ENCODE measurements at places on chromosomes 11 and 22.
A peak's percentile ranks its signal among the peaks of the same experiment; 100 is the strongest.

GRCh38 chr11:7143908-7144307 lies 55.1 kb downstream of the RBMXL2 start:
- no peak for DNase-seq

- peak; percentile 89 for DNase-seq
These were observed at the start of gene UPK2 for GRCh38 chr11:118956094-118956846. UPK2 (plus strand) TSS chr11:118956298; CDS start chr11:118956351, 53 bp downstream.

DNA sequence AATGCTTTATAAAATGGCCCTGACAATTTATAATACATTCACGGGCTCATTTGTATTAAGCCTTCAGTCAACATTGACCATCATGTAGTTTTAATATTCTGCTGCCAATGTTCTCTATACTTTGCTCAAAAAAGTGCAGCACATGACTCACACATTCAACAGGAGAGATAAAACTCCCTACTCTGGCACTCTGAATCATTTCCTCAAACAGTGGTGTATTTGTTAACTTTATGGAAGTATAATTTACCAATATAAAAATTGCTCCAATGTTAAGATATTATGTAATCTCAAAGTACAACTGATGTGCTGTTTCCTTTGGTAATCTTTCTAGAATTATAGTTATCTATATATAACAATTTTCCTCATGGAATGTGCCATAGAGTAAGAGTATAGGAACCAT lies 39.9 kb downstream of the MAML2 start:
- DNase-seq: no peak

GRCh38 chr22:39965748-39966147 lies 5.6 kb downstream of the TMA7B start:
- DNase-seq: no peak

DNA sequence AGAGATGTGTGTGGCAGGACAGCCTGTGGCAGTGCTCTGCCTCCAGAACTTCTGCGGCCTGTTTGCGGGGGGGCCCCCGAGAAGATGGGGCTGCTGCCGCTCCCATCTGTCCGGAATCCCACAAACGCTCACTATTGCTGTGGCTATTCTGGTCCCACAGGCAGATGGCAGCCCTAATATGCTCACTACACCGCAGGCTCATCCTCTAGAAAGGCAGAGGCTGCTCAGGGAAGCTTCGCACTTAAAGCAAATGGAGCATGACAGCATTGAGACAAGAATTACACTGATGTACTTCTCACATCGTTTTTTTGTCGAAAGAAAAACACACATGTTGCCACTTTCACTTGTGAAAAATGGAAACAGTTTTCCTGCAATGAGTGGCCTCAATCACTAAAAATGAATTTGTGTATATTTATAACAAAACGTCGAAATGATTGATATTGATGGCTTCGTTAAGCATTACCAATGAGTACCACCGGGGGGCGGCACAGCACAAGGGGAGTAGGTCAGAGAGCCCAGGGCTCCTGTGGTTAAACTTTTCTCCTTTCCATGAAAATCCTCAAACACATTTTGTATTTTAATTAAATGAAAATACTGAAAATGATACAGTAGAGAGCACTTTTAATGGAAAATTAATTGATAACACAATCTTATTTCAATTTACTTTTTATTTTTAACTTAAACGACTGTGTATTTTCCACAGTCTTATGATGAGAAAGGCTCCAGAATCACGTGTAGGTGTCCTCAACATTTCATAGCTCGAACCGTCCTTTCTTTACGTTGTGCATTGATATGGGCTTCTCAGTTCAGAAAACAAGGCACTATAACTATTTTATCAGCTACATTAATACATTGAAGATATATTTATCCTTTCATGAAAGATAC lies 69.1 kb downstream of the CTTN start:
- no peak for DNase-seq

- DNase-seq: peak; percentile 14
These were observed 111.3 kb downstream of the PLEKHA7 start for GRCh38 chr11:16902781-16903378.

DNA sequence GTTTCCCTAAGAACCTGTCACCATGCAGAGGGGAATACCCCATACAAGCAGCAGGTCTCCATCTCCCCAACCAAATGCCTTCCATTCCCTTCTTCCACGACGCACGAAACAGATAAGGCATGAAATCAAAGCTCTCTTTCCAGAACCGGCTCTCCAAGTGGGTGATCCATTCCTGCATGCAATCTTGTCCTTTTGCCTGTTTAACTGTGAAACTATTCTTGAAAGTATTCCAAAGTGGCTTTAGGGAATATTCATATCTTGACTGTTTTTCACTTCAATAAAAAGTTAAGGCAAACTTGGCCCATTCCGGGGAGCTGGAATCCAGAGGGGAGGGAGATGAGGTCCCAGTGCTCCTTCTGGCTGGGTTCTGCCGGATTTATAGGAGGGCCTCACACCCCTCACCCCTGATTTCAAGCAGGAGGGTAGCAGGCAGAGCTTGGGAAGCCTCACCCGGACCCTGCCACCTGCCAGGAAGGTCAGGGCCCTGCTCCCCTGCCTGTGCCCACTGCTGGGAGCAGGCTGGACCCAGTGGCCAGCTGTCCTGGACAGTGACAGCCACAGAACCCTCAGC lies 60.9 kb downstream of the SCGB1A1 start:
- DNase-seq: no peak

GRCh38 chr11:83069441-83070043 lies 2.2 kb downstream of the RAB30 start:
- DNase-seq: no peak

DNA sequence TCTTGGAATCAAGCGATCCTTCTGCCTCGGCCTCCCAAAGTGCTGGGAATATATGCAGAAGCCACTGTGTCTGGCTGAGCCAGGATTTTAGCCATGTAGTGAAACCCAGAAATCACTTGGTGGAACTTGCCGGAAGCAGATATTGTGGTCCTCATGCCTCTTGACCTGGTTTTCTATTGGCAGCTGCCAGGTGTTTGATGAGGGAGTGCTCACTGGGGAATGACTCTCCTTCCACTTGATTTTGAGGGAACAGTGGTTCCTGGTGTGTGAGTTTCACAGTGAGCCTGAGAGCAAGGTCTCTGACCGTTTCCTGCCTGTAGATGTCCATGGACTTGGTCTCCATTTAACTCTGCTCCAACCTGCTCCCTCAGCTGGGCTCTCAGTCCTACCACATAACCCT lies 34.7 kb upstream of the ELF5 start:
- no peak for DNase-seq

GRCh38 chr11:127919206-127920000 lies 668.0 kb downstream of the ETS1 start:
- DNase-seq: no peak

DNA sequence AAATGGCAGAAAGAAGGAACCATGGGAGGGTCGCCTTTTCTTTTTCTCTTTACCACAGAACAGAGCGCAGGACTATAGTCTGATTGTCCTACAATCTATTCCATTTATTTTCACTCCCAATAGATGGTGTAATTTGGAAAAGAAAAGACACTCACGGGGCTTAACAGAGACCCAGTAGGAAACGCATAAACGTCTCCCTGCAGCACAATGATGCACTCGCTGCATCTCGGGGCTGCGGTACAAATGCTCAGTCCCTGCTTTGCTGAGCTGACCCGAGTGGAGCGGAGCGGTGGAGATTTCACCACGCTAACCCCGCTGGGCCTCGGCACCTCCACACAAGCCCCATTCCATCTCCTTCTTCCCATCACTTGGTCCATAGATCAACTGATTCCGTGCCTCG lies 1.5 kb downstream of the FEZ1 start:
- DNase-seq: no peak

Data from stimulated activated CD4-positive, alpha-beta T cell treated with anti-CD3 and anti-CD28 coated beads, TNF-alpha, amount 100 ng/mL, for 24 hours (primary cell).